ENCODE measurements at places on chromosomes 3 and 15.

DNA sequence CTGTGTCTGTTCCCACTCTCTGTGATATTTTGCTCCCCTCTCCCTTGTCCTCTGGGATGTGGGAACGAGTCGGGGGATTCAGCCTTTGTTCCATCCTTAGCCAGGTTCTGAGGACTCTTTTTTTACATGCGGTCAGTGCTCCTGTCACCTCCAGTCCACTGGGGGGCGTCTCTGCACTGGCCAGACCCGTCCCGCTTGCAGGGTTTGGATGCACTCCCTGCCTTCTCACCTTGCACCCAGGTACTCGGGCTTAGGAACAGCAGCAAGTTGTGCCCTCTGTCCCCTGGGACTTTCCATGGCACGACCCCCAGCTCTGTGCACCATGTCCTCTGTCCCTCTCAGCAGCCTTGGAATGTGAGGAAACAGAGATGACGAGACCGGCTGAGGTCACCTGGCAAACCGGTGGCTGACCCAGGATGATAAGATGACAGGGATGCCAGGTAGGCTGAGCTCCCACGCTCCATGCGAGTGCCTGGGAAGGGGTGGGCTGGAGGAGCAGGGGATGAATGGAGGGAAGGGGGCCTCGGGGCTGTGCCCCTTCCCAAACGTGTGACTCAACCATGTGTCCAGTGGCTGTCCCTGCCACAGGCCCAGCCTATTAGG is 27.3 kb upstream of the FGD5 start:
- peak; percentile 14 for DNase-seq

DNA sequence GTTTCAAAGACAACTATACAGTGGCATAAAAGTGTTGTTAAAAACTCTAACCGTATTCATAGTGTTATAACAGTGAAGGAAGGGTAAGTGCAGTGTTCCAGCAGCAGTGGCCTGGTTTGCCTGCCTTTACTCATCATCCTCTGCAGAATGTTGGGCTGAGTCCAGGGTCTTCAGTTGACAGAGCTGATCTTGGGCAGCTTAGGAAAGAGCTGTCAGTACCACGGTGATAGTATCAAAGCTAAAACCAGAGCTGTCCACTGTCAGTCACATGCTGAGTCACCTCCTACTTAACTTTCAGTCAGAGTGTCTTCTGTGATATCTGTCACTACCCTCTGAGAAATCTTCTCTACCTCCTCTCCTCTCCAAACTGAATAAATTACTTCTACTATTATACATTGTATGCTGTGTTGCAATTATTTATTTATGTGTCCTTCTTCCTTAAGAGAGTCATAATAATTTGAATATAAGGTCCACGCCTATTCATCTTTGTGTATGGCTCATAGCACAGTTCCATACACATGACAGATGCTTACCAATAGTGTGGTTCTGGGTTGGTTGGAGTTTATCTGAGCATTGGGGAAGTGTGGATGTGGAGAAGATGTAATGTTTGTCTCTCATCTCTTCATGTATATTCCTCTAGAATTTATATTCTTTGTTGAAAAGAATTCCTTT is 242.1 kb downstream of the ZIC1 start:
- DNase-seq = no peak

GRCh38 chr15:81363718-81364500 is 10.1 kb downstream of the TMC3 start:
- no peak for DNase-seq

DNA sequence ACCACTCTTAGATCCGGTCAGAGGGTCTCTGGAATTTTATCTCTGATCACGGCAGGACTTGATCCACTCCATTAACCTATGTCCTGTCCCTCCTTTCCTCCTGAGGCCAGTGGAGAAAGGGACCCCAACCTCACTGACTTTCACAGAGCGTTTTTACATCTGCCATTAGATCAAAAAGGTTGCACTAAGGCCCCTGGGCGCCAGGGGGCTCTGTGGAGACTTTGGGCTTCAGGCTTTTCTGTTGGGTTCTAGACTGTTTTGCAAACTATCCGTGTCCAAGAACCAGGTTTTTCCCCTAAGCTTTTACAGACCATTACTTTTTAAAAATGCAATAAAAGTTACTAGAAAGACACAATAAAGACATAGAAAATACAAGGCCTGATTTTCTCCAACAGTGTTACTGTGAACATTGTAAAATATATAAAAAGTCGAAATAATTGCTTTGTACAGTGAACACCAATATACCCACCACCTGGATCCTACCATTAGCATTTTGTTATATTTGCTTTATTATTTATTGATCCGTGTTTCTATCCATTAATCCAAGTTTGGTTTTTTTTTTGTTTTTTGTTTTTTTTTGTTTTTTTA is 159.7 kb downstream of the POLR2M start:
- DNase-seq = peak; percentile 26

GRCh38 chr3:126539558-126540250 is 15.7 kb downstream of the CHST13 start:
- no peak for DNase-seq

DNA sequence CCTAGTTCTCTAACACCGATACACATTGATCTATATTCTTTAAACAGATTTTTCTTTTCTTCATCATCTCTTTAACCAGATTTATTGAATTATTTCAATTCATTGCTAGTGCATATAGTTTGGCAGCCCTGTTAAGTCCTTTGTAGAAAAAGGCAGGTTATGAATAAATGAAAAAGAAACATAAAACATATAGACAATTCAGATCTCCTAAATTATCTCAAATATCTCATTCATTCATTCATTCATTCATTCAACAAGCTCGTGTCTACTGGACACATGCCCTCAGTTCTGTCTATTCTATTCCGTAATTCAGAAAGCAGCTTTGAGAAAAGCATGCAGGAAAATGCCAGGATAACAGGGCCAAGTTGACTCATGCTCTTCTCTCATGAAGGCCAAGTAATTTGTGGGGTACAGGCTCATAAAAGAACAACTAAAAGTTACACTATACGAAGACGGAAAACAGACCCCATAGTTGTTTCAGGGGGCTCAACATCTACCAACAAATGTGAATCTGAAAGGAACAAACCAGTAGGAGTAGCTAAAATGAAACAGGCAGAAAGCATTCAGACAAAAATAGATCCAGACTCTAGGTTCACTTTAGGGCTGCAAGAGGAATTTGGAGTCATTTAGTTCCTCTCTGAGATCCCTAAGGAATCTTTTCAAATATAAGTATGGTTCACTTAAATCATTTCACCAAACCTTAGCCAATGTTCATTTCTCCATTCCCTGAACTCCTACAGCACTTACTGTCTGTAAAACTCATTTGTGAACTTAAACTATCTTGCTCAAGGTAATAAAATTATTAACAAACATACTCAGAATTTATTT is 7.5 kb downstream of the ZNF148 start:
- DNase-seq = no peak

DNA sequence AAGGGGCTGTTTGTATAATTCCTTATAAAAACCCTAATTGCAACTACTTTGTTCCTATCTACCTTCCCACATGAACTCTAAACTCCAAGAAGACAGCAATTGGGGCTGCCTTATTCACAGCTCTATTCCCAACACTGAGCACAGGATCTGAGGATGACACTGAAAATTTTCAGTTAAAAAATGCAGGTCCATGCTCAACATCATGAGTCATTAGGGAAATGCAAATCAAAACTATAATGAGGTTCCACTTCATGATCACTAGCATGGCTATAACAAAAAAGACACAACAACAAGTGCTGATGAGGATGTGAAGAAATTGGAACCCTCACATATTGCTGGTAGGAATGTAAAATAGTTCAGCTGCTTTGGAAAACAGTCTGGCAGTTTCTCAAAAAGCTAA is 12.9 kb downstream of the SUMF1 start:
- no peak for DNase-seq

DNA sequence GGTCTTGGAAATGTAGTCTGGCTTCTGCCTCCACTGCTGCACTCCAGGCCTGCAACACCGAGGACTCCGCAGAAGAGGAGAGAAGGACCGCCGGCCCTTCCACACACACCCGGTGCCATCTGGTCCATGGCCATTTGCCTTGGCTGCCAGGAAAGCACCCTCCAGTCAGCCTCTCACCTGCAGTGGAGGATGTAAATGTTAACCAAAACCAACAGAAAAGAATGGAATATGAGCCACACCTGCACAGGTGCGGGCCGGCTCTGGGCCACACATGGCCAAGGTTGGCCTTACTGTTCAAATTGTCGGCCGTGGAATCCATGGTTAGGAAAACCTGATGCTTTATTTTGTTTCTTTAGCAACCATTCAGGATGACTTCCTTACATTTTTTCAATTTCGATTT is 178.3 kb upstream of the C2CD4B start:
- DNase-seq = no peak

- DNase-seq = no peak
Observed at GRCh38 chr3:64715211-64715982, 27.6 kb upstream of the ADAMTS9 start.

GRCh38 chr3:111850537-111850936 is 8.5 kb upstream of the PHLDB2 start:
- no peak for DNase-seq

GRCh38 chr15:58518626-58519025 is 86.8 kb downstream of the LIPC start:
- DNase-seq = no peak
